H9 (cell line): ENCODE measurements at places on chromosomes 16 and 17. TPM values are rescaled to one million over a fixed set of nuclear protein-coding genes. Genes with fewer than 3 reads are reported as not detected.

Gene RHBDF2
- total RNA-seq = 17.1 and 19.7 TPM in 2 replicates

DNA sequence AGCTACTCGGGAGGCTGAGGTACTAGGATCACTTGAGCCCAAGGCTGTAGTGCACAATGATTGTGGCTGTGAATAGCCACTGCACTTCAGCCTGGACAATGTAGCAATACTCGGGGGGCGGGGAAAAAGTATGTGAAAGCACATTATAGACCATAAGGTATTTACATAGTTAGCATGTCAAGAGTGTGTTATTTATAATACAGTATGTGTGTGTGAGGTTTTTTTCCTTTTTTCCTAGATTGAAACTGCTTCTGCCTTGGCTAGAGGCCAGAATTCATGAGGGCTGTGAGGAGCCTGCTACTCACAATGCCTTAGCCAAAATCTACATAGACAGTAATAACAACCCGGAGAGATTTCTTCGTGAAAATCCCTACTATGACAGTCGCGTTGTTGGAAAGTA, 30.5 kb downstream of the PTRH2 start:
- no peak overlapping the region for H3K27ac ChIP-seq
- no peaks in the 10 kb centered on the region for H3K27me3 ChIP-seq
- DNase-seq = no peak

DNA sequence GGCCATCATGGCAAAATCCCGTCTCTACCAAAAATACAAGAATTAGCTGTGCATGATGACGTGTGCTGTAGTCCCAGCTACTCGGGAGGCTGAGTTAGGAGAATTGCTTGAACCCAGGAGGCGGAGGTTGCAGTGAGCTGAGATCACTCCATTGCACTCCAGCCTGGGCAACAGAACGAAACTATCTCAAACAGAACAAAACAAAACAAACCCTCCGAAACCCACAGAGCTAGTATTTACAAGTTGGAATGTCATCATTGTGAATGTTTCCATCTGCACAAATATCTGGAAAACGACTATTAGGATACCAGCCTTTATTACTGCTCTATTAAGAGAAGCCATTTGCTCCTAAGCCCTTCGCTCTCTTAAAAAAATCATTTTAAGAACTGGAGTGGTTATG, 26.0 kb downstream of the SMARCE1 start:
- no peaks in the 10 kb centered on the region for H3K4me1 ChIP-seq
- no peak overlapping the region for H3K27ac ChIP-seq
- no peaks in the 10 kb centered on the region for H3K36me3 ChIP-seq
- DNase-seq = no peak

DNA sequence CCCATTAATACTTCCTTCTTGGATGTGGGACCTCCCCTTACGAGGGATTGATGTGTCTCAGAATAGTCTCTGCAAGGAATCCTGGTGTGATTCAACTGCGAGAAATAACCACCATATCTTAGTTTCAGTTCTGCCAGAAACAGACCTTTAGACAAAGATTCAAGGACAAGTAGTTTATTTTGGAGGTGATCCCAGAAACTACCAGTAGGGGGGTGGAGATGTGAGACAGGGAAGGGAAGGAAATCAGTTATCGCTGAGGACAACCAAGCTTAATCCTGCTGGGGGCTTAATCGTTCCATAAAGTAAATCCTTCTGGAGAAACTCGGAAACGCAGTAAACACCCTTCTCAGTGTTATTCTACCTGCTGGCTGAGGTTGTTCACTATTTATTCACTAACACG, 5.0 kb upstream of the SDR42E1 start:
- H3K27ac ChIP-seq = no peak overlapping the region
- peaks cover 6% of the 10 kb centered on the region for H3K36me3 ChIP-seq
- H3K27me3 ChIP-seq = no peaks in the 10 kb centered on the region
- no peak for DNase-seq
- no peaks in the 10 kb centered on the region for H3K4me1 ChIP-seq

Gene CDK5R1
- 10.4 and 11.4 TPM in 2 replicates for total RNA-seq

Gene DNASE1L2
- 2.5 TPM in 2 replicates for total RNA-seq

Gene SLC6A2
- 0.24 TPM in 1 of 2 replicates, not detected in the other for total RNA-seq

GRCh38 chr17:3529817-3530741, 27.5 kb downstream of the TRPV3 start:
- no peak overlapping the region for H3K4me3 ChIP-seq
- no peaks in the 10 kb centered on the region for H3K4me1 ChIP-seq
- peak; percentile 72 for DNase-seq
- no peak overlapping the region for H3K27ac ChIP-seq

DNA sequence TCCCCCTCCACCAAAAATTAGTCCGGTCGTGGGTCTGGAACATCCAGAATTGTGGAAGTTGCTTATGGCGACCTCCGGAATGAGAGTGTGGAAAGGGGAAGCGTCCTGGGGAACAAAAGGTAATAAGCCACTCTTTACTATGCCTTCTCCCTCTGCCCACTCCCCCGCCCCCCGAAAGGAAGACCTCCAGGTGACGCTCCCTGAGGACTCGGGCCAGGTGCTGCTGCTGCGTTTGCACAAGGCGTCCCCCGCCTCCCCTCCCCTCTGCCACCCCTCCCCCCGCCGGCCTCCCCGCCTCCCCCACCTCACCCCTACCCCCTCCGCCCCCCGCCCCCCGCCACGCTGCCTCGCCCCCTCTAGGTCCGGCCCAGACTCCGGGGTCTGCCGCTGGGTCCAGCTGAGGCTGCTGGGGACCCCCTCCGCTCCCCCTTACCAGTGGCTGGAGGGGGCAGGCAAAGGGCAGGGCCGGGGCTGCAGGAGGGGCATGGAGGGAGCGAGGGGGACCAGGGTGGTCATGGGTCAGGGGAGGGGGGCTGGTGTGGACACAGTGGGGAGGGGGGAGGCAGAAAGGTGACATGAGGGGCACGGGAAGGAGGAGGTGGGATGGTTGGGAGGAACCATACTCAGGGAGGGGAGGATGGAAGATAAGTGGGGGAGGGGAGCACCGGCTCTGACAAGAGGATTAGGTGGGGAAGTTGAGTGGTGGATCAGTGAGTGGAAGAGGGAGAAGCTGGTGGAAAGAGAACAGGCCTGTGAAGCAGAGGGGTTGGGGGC, 23.6 kb downstream of the ALOX12B start:
- peaks cover 13% of the 10 kb centered on the region; the same call in 1 of the 2 replicates for H3K27me3 ChIP-seq
- DNase-seq = no peak
- H3K36me3 ChIP-seq = no peaks in the 10 kb centered on the region

- H3K4me1 ChIP-seq = no peaks in the 10 kb centered on the region
- H3K4me3 ChIP-seq = no peak overlapping the region
- H3K27ac ChIP-seq = no peak overlapping the region
- H3K27me3 ChIP-seq = no peaks in the 10 kb centered on the region
- no peak for DNase-seq
Measured at GRCh38 chr16:63458846-63459245, 1422.6 kb upstream of the CDH8 start.

GRCh38 chr17:31411707-31412285, 20.3 kb downstream of the RAB11FIP4 start:
- no peak overlapping the region for H3K27ac ChIP-seq
- no peaks in the 10 kb centered on the region for H3K36me3 ChIP-seq
- H3K4me1 ChIP-seq = no peaks in the 10 kb centered on the region; the same call in 1 of the 2 replicates
- peak; percentile 26 for DNase-seq
- H3K27me3 ChIP-seq = no peaks in the 10 kb centered on the region
- no peak overlapping the region for H3K4me3 ChIP-seq

DNA sequence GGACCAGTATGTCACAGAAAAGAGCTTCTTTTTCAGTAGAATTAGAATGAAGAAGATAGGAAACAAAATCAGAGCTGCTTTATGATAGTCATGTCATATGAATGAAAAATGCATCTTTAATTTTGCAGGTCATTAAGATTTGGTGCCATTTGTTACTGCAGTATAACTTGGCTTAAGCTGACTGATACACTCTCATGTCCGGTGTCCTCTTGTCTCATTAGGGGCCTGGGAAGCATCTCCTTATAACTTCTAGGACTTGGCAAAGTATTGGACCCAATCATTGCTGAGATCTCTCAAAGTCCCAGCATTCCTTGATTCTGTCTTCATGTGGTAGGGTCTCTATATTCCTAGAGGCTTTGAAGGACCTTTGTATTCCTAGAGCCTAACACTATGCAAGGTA, 559.4 kb downstream of the TOX3 start:
- no peaks in the 10 kb centered on the region for H3K4me1 ChIP-seq
- H3K4me3 ChIP-seq = no peak overlapping the region
- no peaks in the 10 kb centered on the region for H3K27me3 ChIP-seq
- 0 out of 3 replicates have a peak, but pooled peaks cover 2% of the 10 kb centered on the region for H3K36me3 ChIP-seq
- no peak for DNase-seq
- H3K27ac ChIP-seq = no peak overlapping the region

DNA sequence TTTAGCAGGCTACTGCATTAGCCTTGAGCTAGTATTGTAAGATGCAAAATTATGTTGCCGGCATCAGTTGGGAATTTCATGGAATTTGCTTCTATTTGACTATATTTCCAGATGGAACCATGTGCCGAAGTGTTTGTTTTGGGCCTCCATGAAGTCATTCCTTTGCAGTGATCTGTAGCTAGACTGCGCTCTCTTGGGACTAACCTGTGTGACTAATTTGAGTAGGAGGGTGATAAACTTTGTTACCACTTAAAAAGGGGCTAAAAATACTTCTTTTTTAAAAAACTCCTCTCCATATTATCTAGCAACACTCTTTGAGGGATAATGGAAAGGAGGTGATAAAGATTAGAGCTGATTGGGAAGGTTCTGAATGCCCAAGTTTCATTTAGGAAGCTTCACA, 166.8 kb upstream of the TBX2 start:
- no peak overlapping the region for H3K27ac ChIP-seq
- H3K4me1 ChIP-seq = peaks cover under 1% of the 10 kb centered on the region; the same call in 1 of the 2 replicates
- DNase-seq = no peak
- H3K27me3 ChIP-seq = no peaks in the 10 kb centered on the region

- H3K4me1 ChIP-seq = no peaks in the 10 kb centered on the region
- DNase-seq = no peak
- H3K27me3 ChIP-seq = no peaks in the 10 kb centered on the region
Measured at GRCh38 chr17:76734080-76734840, 2.9 kb downstream of the SRSF2 start.

GRCh38 chr17:61221181-61221580, 178.5 kb upstream of the TBX2 start:
- no peak overlapping the region for H3K27ac ChIP-seq
- no peaks in the 10 kb centered on the region for H3K27me3 ChIP-seq
- H3K36me3 ChIP-seq = no peaks in the 10 kb centered on the region

Gene ALOX15
- 0.31 and 0.39 TPM in 2 replicates for total RNA-seq

Gene GAN
- total RNA-seq = 20.3 and 20.9 TPM in 2 replicates
